ENCODE measurements at places on chromosomes 6 and 20.

- DNase-seq = no peak
Measured at GRCh38 chr20:45647441-45648050, 16.5 kb upstream of the WFDC9 start.

- no peak for DNase-seq
Measured at GRCh38 chr20:19850198-19850533, 92.1 kb downstream of the RIN2 start.

GRCh38 chr6:37029249-37029971 lies 24.0 kb downstream of the FGD2 start:
- DNase-seq = no peak

DNA sequence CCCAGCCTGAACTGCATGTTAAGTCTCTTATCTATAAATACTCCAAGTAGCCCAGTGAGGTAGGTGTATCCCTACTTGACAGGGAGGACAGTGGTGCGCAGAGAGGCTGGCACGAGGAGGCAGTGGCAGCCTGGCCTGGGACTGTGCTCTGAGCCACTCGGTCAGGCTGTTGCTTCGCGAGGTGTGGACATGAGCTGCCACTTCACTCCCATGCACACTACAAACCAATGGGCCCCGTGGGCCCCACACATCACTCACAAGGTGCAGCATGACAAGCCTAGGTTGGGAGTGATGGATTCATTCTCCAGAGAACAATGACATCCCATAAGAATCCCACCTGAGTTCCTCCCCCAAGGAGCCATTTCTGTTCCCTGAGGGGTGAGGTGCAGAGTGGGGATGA lies 54.9 kb downstream of the TMEM242 start:
- no peak for DNase-seq

DNA sequence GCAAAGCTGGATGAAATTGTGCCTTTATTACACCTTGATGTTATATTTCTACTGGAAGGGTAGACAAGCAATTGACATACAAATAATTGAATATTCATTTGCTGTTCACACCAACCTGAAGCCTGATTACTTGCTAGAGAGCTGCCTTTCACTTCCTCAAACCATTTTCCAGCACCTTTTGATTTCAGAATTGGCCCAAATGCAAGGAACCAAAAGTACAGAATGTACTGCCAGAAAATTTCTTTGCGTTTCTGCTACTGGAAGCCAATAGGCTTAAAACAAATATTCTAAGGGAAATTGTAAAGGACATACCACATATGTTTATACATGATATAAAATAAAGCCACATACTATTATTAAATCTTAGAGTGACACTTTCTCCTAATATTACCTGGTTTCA lies 94.5 kb downstream of the RFPL4B start:
- DNase-seq = no peak

DNA sequence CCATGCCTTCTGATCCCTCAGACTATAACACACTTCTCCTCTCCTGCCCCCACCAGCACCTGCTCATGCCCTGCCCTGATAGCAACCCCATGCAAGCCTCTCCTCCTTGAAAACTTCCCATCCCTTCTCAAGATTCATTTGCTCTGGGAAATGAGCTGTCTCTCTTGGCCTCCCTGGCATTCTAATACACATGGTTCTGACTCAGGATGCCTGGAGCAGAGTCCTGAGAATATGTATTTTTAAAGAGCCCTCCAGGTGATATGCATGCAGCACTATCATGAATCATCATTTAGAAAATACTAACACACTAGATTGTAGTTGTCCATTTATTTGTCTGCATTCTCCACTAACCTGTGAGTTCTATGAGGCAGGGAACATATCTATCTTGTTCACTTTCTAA lies 26.6 kb downstream of the HDGFL1 start:
- DNase-seq = no peak

DNA sequence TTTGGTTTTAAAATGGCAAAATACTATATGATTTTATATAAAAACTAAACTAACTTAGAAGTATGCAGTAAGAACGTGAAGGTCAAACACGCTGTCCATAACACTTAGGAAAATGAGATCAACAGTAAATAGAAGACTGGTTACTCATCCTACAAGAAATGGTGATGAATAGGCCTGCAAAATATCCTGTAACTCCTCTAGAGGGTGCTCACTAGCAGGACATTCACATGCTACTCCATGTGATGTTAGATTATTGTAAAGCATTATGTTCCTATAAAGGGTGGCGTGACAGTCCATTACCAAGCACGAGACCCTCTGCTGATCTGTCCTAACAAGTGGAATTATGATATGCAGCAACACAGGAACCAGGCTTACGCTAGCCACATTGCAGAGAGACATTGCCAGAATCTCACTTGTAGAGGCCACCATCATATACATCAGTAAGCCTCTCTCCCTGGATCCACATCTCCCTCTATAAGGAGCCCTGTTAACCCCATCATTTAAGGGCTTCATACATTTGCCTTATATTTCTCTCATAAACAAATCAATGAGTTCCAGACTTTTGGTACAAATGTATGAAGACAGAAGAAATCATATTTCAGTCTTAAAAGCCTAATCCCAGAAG lies 18.0 kb upstream of the DEFB129 start:
- no peak for DNase-seq

DNA sequence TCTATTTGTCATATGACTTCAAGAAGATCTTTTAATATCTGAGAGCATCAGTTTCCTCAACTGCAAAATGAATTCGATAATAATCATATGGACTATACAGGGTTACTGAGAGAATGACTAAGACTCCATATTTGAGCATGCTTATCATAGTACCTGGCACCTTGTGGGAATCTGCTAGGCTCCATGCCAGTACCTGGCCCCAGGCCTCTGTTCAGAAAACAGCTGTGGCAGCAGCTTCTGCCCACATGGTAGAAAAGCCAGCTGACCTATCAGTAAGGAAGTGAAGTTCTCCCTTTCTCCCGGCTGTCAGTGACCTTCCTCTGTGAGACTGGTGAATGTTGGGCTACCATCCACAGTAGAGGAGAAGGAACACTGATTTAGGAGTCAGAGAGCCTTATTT lies 574.9 kb upstream of the CHD6 start:
- no peak for DNase-seq

- no peak for DNase-seq
Measured at GRCh38 chr6:29949934-29950333, 7.6 kb downstream of the HLA-A start.

DNA sequence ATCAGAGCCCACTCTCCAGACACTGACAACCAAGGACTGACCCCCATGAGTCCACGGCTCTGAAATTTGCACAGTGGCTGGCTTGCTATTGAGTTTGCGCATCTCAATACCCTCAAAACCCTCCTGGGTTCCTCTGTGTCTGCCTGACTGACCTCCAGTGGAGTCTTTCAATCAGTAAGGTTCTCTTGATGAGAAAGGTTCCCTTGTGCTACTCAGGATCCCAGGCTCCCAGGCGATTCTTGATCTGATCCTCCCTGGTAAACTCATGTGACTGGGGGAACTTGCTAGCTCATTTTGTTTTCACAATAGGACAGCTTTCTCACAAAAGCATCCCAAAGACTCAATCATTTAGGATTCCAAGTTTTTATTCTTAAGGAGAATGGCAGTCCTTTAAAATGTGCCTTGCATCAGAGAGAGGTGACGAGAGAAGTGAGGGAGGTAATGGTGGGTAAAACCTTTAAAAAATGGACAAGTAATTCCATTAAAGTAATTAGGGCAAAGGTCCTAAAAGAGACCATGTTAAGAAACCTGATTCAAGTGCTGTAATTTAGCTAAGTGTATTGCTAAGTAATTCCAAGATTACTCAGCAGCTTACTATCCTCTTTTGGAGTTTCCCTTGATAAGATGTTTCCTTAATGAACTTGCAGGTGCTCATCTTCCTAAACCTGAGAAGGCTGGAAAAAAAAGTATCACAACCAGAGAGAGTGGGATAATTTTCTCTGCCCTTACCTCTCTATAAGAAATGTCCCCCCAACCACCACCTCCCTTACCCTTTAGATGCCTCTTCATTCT lies 304.7 kb upstream of the SGK1 start:
- no peak for DNase-seq

- no peak for DNase-seq
Measured at GRCh38 chr6:144993870-144994269, 708.7 kb downstream of the UTRN start.

GRCh38 chr6:17536586-17536985 lies 63.5 kb upstream of the FAM8A1 start:
- DNase-seq = no peak

DNA sequence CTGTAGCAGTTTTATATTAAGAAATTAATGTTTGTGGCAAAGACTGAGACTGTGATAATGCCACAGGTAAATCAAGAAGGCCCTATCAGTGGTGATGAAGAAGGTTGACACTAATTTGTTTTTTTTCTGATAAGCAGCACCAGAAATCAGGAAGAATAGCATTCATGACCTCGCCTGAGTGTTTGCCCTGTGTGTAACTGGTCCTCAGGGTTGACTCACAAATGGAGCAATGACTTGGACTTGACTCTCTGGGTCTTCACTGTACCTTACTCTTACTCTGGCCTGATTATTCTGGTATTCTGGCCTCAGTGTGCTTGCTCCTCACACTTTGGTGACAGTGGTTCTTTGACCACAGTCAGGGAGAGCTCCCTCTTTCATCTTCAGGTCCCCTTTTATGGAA lies 243.9 kb downstream of the HAO1 start:
- no peak for DNase-seq

GRCh38 chr20:34065260-34065659 lies 46.8 kb downstream of the EIF2S2 start:
- DNase-seq = no peak

DNA sequence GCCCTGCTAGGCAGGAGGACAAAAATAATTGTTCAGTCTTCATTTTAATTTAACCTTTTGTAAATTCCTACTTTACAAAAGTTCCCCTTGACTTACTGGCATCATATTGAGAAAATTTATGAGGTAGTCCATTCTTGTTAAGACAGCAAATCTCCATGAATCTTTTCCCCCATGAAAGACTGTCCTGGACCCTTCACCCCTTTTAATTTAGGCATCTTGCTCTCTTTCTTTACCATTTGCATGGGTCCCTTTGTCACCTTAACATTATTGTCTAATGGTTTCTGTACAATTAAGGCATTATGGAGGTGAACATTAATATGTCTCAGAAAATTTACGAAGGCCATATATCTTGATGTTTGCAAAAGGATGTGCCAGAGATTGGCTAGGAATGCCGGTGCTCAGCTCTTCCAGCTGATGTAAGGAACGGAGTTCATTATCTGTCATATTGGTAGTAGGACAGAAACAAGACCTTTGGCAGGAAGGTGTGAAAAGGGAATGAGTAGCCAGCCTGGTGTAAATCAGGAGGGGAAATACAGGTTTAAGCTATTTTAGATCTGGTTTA lies 382.8 kb upstream of the TSHZ2 start:
- DNase-seq = no peak

DNA sequence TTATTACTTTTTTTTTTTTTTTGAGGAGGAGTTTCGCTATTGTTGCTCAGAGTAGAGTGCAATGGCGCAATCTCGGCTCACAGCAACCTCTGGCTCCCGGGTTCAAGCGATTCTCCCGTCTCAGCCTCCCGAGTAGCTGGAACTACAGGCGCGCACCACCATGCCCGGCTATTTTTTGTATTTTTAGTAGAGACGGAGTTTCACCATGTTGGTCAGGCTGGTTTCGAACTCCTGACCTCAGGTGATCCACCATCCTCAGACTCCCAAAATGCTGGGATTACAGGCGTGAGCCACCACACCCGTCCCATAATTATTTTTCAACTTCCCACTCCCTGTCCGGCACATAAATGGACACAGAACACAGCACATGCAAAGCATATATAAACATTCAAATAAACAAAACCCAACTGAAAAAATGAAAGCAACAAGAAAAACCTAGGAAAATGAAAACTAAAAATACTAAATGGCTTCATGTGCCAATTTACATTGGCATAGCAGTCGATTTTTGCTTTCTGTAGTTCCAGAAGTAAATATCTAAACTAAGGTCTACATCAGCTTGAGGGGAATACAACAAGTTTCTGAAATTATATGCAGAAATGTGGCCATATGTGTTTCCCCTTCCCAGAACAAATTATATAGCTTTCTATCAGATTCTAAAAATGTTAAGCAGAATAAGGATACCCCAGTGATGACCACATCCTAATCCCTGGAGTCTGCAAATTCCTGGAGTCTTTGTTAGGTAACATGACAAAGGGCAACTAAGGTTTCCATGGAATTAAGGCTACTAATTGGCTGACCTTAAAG lies 113.9 kb downstream of the HFE start:
- DNase-seq = no peak

- no peak for DNase-seq
Measured at GRCh38 chr6:90216072-90216977, 80.3 kb downstream of the BACH2 start.

GRCh38 chr20:20831794-20832193 lies 119.3 kb upstream of the RALGAPA2 start:
- DNase-seq = no peak

- DNase-seq = no peak
Measured at GRCh38 chr6:160252073-160252813, 6.4 kb downstream of the SLC22A2 start.

- DNase-seq = no peak
Measured at GRCh38 chr20:1469925-1470571, 3.4 kb upstream of the NSFL1C start.

DNA sequence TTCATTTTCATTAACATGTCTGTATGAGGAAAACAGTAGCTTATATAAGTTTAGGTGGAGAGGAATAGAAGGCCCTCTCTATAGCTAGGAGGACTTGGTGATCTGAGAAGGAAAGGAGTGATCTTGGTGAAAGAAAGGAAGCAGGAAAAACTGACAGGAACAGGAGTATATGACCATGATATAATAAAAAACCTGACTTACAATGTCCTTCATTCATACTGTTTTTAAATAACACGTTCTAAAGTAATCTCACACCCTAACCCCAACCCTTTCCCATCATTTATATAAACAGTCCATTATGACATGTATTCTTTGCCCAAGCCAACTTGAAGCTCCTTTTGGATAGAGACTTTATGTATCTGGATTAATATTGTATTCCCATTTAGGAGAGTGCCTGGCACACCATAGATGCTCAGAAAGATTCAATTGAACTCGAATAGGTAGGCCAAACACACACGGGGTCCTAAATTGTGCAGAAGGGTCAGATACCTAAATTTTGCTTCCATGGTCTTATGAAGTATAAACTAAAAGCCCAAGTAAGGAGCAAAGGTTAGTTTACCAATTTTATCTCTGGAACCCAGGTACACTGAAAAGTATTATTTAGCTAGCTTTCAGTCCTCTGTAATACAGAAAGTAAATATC lies 75.9 kb downstream of the OR2B2 start:
- no peak for DNase-seq

- no peak for DNase-seq
Measured at GRCh38 chr6:64224819-64225218, 589.2 kb downstream of the PHF3 start.

GRCh38 chr6:147564556-147564955 lies 56.1 kb downstream of the SAMD5 start:
- DNase-seq = no peak

DNA sequence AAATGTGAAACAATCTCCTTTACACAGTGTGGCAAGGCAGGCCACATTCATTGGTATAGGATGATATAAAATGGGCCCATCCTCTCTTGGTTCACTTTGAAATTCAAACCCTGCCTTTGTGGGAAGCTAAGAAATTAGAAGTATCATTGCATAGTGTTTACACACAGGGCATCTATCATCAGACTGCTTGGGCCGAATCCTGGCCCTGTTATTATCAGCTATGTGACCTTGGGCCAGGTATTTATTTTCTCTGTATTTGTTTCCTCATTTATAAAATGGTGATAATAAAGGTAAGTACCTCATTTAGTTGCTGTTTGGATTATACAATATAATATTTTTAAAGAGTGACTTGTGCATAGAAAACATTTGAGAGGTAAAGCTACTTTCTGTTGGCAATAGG lies 45.5 kb downstream of the PTPRK start:
- no peak for DNase-seq
